ENCODE measurements at places on chromosomes 5 and 9.
A peak's percentile ranks its signal among the peaks of the same experiment; 100 is the strongest.

- H3K4me1 ChIP-seq = no peaks in the 10 kb centered on the region
- no peak for DNase-seq
- H3K4me3 ChIP-seq = no peak overlapping the region
- no peaks in the 10 kb centered on the region for H3K27me3 ChIP-seq
- no peak overlapping the region for H3K27ac ChIP-seq
Measured at GRCh38 chr9:70514273-70514672, 99.8 kb upstream of the KLF9 start.

DNA sequence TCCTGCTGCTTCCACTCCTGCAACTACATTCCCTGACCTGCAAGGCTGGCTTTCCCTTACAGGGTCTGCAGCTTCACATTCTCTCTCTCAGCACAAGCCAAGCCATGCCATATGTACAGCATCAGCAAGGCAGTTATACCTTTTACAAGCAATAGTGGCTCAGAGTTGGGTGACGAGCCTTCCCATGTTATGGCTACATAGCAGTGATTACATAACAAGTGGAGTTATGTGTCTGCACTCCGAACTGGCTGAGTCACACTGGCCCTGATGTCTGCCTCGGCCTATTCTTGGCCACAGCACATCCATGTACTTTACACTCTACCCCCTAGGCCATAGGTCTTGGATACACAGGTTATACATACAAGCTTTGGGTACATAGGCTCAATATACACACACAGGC, 52.0 kb upstream of the SNCAIP start:
- H3K27ac ChIP-seq = no peak overlapping the region
- H3K27me3 ChIP-seq = no peaks in the 10 kb centered on the region
- no peaks in the 10 kb centered on the region for H3K36me3 ChIP-seq

GRCh38 chr9:117938896-117939295, 234.7 kb downstream of the TLR4 start:
- no peak for DNase-seq
- no peaks in the 10 kb centered on the region for H3K4me1 ChIP-seq
- no peaks in the 10 kb centered on the region for H3K36me3 ChIP-seq
- H3K27me3 ChIP-seq = no peaks in the 10 kb centered on the region
- no peak overlapping the region for H3K27ac ChIP-seq

- no peak for DNase-seq
- H3K27me3 ChIP-seq = no peaks in the 10 kb centered on the region
- H3K4me1 ChIP-seq = peaks cover 9% of the 10 kb centered on the region
- H3K27ac ChIP-seq = no peak overlapping the region
- no peak overlapping the region for H3K4me3 ChIP-seq
Measured at GRCh38 chr9:5951686-5952211, 61.1 kb downstream of the MLANA start.

DNA sequence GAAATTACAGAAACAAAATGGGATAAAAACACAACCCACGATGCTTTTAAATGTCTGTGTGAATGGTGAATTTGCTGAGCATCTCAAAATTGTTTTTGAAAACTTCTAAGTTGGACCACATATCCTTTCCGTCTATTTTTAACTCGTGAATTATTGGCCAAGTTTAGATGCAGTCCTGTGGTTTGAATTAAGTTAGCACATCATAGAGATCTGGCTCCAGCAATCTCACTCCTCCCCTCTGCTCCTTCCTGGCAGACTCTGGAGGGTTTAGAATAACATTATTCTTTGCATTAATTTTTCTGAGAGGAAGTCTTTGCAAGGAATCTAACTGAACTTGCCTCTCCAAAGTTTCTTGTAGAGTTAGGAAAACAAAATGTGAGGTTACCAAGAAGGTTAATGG, 14.5 kb upstream of the ANKRD55 start:
- no peaks in the 10 kb centered on the region for H3K27me3 ChIP-seq
- no peak overlapping the region for H3K27ac ChIP-seq
- H3K4me3 ChIP-seq = no peak overlapping the region
- H3K36me3 ChIP-seq = no peaks in the 10 kb centered on the region
- DNase-seq = no peak

- H3K4me3 ChIP-seq = peak within 1 kb of the TSS; percentile 64
- H3K4me1 ChIP-seq = peaks cover 13% of the 10 kb centered on the region
- peaks cover 7% of the 10 kb centered on the region for H3K27me3 ChIP-seq
- peak within 1 kb of the TSS; percentile 61 for H3K27ac ChIP-seq
- no peaks in the 10 kb centered on the region for H3K36me3 ChIP-seq
Measured at GRCh38 chr9:128420651-128421481, at the start of gene CERCAM. Gene CERCAM, plus strand, starts transcription at chr9:128420857. Its CDS starts 21 bp downstream, at chr9:128420878.

DNA sequence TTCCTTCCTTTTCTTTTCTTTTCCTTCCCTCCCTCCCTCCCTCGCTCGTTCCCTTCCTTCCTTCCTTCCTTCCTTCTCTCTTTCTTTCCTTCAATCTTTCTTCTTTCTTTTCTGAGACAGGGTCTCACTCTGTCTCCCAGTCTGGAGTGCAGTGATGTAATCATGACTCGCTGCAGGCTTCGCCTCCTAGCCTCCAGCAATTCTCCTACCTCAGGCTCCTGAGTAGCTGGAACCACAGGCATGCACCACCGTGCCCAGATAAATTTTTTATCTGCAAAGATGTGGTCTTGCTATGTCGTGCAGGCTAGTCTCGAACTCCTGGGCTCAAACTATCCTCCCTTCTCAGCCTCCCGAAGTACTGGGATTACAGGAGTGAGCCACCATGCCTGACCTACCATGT, 81.4 kb downstream of the SPATA31C2 start:
- DNase-seq = no peak
- H3K27me3 ChIP-seq = no peaks in the 10 kb centered on the region
- no peaks in the 10 kb centered on the region for H3K36me3 ChIP-seq
- H3K27ac ChIP-seq = no peak overlapping the region
- H3K4me3 ChIP-seq = no peak overlapping the region

DNA sequence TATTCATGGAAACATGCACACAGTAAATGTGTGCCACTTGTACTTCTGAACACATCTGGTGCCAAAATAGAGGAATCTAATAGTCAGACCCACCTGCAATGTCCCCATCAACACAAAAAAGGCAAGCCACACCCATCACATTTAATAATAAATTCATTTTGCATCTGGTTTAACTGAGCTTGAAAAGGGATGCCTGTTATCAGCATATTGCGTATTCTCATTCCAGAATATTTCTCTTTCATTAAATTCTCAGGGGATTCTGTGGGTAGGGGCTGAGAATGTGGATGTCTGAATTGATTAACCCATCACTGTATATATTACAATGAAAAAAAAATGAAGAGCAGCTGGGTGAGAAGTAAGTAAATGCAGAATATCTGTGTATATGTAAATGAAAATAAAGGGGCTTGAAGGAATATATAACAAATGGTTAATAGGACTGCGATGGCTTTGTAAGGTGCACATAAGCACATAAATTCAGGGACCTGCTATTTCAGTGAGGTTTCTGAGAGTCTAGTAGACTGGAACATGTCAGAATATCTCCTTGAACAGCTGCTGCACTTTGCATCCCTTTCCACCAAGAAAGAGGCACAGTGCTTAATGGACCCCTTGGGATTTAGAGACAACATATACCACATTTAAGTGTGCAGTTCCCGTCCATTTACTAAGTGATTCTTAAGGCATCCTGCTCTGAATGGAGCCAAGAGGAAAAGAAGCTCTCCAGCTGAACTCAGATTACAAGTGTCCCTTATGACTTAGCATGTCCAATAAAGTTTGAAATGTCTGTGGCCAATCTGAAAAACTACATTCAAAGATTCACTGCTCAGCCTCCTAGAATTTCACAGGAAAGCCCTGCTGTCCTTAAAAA, 104.1 kb upstream of the NIPBL start:
- H3K27me3 ChIP-seq = no peaks in the 10 kb centered on the region
- no peak for DNase-seq
- H3K36me3 ChIP-seq = no peaks in the 10 kb centered on the region
- H3K4me1 ChIP-seq = no peaks in the 10 kb centered on the region
- no peak overlapping the region for H3K4me3 ChIP-seq

DNA sequence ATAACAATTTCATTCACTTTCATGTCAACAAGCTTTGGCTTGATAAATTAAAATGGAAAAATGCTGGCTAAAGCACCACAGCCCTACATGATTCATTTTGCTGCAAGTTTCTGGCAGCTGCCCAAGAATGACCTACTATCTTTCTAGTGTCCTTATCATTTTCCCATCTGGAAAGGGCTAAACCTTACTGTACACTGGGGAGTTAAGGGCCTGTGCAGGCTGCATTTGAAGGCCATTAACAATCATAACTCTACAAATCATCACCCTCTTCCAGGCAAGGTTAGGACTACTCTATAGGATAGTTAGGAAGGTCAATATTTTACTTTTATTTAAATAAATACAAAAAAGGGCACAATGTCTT, 579.7 kb upstream of the ZNF608 start:
- no peaks in the 10 kb centered on the region for H3K36me3 ChIP-seq
- H3K27ac ChIP-seq = no peak overlapping the region
- H3K4me3 ChIP-seq = no peak overlapping the region
- no peaks in the 10 kb centered on the region for H3K27me3 ChIP-seq
- DNase-seq = no peak

- no peaks in the 10 kb centered on the region for H3K36me3 ChIP-seq
- no peaks in the 10 kb centered on the region for H3K4me1 ChIP-seq
- H3K4me3 ChIP-seq = no peak overlapping the region
Measured at GRCh38 chr9:27447031-27447683, 76.9 kb upstream of the IFNK start.

DNA sequence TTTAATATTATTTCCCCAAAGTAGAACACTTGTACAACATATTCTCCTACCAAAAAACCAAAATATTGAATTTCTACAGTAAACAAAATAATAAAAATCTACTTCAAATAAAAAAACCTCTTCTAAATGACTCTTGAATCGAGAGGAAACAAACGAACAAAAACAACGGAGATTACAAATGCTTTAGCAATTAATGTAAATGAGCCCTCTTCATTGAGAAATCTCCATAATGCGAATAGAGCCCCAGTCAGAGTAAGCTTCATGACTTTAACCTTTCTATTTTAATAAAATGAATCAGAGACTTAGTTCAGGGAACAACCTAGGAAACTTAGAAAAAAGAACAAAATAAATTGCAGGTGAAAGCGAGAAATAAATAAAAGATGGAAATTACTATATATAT, 129.3 kb upstream of the SEMA6A start:
- H3K27ac ChIP-seq = no peak overlapping the region
- DNase-seq = no peak
- H3K4me1 ChIP-seq = no peaks in the 10 kb centered on the region
- no peaks in the 10 kb centered on the region for H3K27me3 ChIP-seq

DNA sequence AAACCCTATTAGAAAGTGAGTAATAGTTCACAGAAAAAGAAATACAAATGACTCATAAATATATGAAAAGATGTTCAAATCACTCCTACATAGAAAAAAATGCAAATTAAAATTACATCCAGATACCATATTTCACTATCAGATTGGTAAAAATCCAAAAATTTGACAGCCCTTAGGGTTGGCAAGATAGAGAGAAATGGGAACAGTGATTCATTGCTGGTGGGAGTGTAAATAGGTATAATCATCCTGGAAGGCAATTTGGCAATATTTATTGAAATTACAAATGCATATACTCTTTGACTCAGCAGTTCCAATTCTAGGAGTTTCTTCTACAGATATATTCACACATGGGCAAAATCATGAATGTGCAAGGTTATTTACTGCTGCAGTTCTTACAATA, 273.5 kb downstream of the NR2F1-AS1 start:
- no peak overlapping the region for H3K4me3 ChIP-seq
- no peaks in the 10 kb centered on the region for H3K36me3 ChIP-seq
- no peaks in the 10 kb centered on the region for H3K27me3 ChIP-seq
- H3K4me1 ChIP-seq = no peaks in the 10 kb centered on the region
- DNase-seq = no peak
- no peak overlapping the region for H3K27ac ChIP-seq

DNA sequence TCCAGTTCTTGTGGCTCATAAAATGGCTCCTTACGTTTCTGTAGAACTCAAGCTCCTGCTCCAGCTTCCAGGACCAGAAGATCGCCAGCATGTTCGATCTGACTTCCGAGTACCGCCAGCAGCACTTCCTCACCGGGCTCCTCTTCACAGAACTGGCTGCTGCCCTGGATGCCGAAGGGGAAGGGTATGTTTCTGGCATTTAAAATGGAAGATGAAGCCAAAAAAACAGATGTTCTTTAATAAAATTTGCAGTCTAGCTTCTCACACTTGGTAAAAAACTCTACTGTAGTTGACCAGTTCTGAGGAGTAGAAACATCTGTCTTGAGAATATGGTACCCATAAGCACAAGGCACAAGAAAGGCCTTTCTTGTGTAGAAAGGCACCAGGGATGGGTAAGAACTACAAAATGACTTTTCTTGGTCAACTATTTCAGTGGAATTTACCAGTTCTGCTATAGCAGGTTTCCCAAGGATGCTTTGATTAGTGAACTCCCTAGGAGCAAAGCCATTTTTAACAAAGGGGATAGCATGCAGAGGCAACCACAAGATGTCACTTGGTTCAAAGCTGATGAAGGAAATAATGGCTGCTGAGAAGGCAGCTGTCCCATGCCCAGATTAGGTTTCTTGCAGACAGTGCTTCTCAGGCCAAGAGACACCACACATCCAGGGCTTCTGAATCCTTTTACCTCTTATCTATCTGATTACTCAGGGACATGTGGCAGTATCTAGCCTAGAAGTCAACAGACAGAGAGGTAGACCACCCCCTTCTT, 192.4 kb downstream of the DOCK8 start:
- H3K27ac ChIP-seq = no peak overlapping the region
- no peaks in the 10 kb centered on the region for H3K4me1 ChIP-seq
- H3K36me3 ChIP-seq = peaks cover 59% of the 10 kb centered on the region
- H3K27me3 ChIP-seq = no peaks in the 10 kb centered on the region

GRCh38 chr5:42057254-42057690, 132.2 kb downstream of the FBXO4 start:
- H3K36me3 ChIP-seq = no peaks in the 10 kb centered on the region
- H3K27ac ChIP-seq = no peak overlapping the region
- peak; percentile 71 for DNase-seq
- H3K4me3 ChIP-seq = no peak overlapping the region
- no peaks in the 10 kb centered on the region for H3K4me1 ChIP-seq
- H3K27me3 ChIP-seq = no peaks in the 10 kb centered on the region

DNA sequence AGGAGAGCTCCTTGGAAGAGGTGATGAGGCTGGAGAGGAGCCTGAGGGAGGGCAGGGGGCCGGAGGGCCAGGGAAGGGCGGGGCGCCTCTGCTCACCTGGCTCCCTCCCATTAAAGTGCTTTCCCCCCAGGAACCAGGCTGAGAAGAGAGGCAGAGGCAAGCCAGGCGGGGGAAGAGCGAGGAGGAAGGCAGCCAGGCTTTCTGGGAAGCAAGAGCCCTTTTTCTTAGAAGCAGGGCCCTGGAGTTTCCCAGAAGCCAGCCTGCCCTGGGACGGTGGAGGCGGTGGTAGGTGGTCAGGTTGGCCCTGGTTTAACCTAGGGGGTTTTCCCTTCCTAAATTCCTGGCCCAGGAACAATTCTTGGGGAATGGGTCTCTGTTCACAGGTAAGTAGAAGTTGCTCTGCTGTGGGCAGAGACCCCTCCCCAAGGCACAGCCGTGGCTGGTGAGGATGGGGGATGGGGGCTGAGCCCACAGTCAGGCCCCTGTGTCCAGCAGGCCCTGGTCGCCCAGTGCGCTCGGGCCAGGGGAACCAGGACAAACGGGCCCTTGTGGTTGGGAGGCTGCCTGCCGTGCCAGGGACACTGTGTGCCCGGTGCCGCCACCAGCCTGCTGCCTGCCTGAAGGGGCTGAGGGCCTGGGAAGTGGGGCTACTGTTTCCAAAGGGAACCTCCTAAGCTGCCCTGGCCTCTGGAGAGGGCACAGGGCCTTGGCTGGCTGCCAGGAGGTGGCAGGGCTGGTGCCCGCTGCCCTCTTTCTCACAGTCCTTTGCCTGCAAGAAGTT, 16.6 kb upstream of the RALGDS start:
- H3K27ac ChIP-seq = peak overlapping the region; percentile 65
- H3K4me1 ChIP-seq = peaks cover 77% of the 10 kb centered on the region
- H3K36me3 ChIP-seq = no peaks in the 10 kb centered on the region
- DNase-seq = no peak

- no peak overlapping the region for H3K27ac ChIP-seq
- H3K4me3 ChIP-seq = no peak overlapping the region
- no peaks in the 10 kb centered on the region for H3K36me3 ChIP-seq
- H3K27me3 ChIP-seq = no peaks in the 10 kb centered on the region
Measured at GRCh38 chr9:21670374-21670773, 132.1 kb upstream of the MTAP start.

All from CD8-positive, alpha-beta memory T cell (primary cell).